ENCODE measurements at places on chromosomes 5 and 9. TPM values are rescaled to one million over a fixed set of nuclear protein-coding genes. Genes with fewer than 3 reads are reported as not detected.

STING1 gene
- not detected for total RNA-seq

SLC6A7 gene
- total RNA-seq: not detected

CAMK4 gene
- 7.3 TPM for total RNA-seq

GRCh38 chr5:63803165-63803564 lies 159.1 kb downstream of the HTR1A start:
- peak; percentile 24 for DNase-seq

- no peak for DNase-seq
Measured at GRCh38 chr9:21077781-21078180, at the start of gene IFNB1. TSS of gene IFNB1 (minus strand) at chr9:21077942. CDS start at chr9:21077869, 73 bp downstream.

DNA sequence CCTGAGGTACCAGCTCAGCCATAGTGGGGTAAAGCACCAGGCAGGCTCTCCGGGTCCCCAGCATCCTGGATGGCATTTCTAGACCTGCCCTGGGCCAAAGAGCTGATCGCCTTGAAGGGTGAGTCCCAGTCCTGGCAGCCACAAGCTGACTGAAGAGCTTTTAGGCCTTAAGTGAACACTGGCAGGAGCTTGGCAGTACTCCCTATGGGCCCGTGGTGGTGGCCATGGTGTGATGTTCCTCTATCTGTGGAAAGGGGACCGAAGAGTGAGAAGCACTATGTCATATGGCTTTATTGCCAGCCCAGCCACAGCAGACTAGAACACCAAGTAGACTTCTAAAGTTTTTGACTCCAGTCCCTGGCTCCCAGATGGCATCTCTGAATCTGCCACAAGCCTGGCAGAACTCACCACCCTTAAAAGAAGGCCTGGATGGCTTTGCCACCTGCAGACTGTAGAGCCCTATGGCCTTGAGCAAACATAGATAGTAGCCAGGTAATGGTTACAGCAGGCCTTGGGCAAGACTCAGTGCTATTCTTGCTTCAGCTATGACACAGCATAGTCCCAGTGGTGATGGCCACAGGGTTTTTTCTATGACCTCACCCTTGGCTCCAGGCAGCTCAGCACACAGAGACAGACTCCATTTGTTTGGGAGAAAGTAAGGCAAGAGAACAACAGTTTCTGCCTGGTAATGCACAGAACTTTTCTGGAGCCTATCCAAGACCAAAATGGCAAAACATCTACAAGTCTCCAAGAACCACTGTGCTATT lies 801.5 kb upstream of the DMAC1 start:
- no peak for DNase-seq

DNA sequence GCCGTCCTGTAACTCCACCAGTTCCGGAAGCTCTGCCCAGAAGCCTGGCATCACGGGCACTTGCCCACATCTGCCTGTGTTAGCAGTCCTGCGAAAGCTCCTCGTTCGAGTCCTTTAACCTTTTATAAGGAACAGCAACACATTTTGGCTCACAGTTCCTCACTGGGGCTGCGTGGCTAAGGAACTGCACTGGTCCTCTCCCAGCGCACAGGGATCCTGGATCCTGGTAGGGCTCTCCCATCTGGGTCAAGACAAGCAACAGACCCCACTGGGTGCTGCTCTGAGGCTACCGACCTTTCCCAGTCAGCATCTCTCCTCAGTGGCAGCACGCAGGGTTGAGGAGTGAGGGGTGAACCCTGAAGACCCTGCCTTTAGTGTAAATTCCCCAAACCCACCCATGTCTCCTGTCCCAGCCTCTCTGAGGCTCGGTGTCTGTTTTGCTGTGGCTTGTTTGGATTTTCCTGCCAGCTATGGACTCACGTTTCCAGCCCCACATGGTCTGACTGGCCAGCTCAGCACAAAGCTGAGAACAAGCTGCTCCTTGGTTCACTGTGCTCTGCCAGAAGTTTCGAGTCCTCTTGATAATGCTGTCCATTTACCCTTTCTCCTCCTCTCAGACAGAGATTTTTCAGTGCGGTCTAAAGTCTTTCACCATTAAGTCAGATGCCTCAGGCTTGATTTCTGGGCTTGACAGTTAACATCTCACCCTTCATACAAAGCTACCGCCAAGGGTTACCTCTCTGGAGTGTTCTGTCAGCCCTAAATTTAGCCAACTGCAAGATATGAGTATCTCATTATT lies 80.0 kb downstream of the AK8 start:
- no peak for DNase-seq

DNA sequence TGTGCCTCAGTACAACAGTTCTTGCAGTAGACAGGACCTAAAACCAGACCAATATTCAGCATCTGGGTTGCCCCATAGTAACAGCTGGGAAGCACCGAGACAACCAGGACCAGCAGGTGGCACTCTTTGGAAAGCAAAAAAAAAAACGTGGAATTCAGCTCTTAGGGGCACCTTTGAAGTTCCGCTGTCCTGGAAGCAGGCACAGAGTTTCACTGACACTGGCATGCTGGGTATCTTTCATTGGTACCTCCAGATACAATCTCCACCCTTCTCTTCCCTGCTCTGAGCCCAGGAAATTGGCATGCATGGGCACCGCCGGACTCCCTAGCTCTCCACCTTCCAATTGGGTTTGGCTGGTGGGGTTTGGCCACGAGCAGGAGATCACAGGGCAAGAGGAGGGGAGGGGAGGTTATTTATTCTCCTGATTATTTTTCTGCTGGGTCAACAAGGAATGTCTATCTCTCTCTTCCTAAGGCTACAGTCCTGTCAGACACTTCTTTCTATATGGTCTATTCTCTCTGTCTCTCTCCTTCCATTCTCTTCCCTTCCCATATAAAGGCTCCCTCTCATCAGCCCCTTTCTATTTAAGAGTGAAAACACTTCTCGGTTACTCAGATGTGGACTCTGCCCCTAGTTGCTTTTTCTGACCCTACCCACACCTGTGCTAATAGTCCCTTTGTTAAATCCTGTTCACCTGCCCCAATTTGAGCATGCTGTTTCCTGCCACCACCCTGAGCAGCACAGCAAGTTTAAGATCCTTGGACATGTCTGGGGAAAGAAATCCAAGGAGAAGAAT lies 1.9 kb upstream of the IDNK start:
- peak; percentile 85 for DNase-seq

DNA sequence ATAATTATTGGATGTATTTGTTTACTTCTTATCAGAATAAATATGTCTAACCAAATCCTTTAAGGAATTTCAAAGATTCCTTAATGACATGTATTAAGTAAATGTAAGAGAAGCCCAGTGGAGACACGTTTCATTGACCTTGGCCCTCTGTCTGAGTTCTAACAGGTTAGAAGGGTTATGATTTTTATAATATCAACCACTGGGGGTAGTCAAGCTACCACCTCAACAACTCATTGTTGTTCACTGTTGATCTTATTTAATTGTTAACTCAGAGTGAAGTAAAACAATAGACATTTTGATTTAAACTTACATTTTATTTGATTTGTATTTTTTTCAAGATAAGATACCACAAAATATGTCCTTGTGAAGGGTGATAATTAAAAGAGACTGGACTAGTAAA lies 499.2 kb upstream of the COX7C start:
- DNase-seq: peak; percentile 23

DNA sequence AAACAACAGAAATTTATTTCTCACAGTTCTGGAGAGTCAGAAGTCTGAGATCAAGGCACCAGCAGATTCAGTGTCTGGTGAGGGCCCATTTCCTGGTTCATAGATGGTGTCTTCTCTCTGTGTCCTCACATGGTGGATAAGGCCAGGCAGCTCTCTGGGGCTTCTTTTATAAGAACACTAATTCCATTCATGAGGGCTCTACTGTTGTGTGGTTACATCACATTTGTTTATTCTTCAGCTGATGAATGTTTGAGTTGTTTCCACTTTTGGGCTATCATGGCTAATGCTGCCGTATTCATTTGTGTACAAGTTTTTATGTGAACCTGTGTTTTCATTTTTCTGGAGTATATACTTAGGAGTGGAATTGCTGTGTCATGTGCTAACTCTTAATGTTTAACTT lies 35.2 kb downstream of the DDX4 start:
- DNase-seq: no peak

DNA sequence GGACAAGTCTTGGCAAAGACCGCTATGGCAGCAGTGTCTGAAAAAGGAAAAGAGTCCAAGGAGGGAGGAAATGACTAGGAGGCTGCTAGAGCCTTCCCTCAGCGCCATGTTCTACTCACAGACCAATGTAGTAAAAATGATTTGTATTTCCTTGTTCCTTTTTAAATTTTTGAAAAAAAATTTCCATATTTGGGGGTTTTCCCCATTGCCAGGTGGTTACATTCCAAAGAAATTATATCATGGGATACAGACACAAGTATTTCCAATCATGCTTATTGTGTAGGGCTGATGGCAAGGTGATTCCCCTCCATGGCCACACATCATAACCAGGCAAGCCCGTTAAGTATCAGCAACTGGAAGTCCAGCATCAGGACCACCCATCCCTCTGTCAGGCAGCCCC lies 138.2 kb downstream of the PIP5K1B start:
- DNase-seq: no peak

DNA sequence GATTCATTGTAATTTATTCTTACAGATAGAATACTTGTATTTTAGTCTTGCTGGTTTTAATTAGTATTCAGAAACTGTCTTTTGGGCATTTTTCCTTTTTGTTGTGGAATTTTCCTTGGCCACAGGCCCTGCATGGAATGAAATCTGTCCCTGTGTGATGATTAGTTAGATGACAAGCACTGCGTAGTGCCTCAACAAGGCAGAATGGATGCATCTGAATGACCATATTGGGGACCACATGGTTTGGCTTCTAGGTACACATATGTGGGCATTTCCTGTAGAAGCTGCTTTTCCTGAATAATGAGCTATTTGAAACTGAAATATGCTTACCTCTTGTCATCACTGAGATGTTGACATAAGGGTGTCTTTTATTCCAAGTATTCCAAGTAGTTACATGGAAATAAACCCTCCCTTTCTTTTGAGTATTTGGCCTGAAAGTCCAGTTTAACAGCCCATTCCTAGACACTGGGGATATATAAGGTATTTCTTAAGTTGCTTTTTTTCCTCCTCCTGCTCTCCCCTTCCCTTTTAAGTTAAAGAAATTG lies 147.3 kb downstream of the YTHDC2 start:
- DNase-seq: no peak

GRCh38 chr5:133265257-133265656 lies 213.4 kb downstream of the HSPA4 start:
- DNase-seq: no peak

DNA sequence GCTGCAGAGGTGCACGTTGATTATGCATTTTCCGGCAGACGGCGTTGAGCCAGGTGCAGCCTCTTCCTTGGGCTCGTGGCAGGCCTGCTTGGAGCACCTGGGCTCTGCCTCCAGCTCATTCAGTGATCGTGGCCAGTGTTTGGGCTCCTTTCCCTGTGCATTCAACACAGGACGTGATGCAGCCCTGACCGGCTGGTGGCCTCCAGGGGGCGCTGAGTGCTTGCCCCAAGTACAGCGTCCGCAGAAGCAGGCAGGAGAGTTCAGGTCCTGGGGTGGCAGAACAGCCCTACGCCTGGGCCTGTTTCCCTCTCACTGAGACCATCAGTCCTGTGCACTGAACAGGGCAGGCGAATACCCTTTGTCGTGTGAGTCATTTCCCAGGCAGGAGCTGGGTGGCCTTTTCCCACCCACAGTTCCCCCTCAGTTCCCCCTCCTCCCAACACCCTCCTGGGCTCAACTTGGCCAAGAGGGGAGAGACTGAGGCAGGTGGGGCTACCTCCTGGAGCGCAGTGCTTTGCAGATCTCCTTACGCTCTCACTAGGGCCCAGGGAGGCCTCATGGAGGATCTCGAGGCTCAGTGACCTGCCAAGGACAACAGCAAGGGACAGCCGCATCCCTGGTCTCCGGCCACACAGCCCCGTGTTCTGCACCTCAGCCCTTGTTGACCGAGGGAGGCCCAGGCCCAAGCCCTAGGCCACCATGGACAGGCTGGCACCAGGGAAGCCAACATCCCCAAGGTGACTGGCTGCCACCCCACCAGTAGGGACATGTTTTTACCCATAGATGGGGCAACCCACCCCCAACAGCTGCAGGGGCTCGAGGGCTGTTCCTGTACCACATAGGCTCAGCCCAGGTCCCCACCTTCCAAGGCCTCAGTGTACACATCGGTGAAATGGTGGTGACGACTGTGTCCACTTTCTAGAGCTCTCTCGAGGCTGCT lies 52.9 kb downstream of the LRSAM1 start:
- DNase-seq: peak; percentile 93

- no peak for DNase-seq
Measured at GRCh38 chr5:176490301-176490700, 42.1 kb downstream of the FAF2 start.

DNA sequence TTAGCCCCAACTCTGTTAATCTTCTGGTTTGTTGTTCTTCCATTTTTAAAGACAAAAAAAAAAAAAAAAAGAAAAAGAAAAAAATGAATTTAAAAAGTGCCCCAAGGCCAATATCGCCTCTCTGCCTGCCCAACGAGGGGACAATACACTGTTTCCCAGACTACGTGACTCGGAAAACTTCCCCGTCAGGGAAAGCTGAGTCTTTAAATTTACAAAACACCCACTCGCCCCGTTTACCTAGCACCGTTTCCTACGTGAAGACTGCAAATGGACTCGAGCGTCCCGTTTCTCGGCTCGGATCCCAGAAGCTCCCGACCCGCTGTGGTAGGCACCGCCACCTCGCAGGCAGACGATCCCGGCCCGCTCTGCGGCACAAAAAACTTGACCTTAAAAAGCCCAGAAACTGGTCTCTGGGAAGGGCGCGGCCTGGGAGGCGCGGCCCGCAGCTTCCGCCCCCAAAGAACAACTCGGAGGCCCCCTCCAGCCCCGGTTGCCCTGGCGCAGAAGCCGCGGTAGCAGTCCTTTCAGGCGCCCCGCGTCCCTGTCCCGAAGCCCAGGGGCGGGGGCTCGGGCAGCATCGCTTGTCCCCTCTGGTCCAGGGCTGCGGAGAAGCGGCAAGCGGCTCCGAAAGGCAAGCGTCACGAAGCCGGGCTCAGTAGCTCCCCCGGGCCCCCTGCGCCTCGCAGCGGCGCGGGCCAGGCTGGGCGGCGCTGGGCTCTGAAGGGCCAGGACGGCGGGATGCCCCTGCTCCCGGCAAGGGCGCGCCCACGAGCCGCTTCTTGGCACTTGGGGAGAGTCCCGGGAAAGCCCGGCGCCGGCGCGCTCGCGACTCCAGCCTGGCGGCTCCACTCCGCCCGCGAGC lies at the start of gene GCNT4:
TSS of gene GCNT4 (minus strand) at position 367 of the 862 bp plus-strand sequence. CDS start 22,521 bp downstream, outside the sequence.
- DNase-seq: peak; percentile 69

DNA sequence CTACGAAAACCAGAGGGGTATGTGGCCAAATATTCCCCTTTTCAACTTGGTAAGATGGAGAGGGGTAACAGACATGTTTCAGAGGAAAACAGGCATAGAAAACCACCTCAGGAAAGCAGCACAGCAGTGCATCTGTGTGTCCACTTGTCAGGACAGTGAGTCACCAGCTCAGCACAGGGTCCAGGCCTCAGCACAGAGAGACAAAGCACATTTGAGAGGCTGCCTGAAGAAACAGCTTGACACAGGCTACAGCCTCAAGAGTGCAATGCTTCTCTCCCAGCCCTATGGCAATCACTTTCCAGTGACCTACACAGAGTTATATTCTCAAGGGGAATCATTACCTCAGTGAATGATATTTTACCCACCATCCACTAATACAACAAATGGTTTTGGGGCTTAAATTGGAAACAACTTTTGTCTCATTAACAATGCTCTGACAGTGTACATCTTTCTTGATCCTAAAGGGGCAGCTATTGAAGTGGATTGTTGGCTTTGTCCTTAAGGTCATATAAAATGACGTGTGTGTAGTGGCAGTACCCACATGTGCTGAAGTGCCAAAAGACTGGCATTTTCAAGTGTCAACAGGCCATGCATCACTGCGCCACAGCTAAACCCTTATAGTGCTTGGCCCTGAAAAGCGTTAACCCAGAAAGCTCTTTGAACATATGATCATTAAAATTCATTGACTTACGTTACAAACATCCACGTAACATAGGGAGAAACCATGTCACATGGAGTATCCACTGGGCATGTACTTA lies 46.4 kb downstream of the ERMP1 start:
- no peak for DNase-seq

GRCh38 chr9:13049223-13049622 lies 230.3 kb downstream of the MPDZ start:
- peak; percentile 8 for DNase-seq

All from GM23338 (cell line).